Suppressor macrophage (primary cell): ENCODE measurements at places on chromosomes 3 and 15.

GRCh38 chr15:66433726-66434125 lies 47.0 kb downstream of the MAP2K1 start:
- peak; percentile 32 for DNase-seq

GRCh38 chr3:159936541-159936940 lies 52.1 kb upstream of the IL12A start:
- no peak for DNase-seq

DNA sequence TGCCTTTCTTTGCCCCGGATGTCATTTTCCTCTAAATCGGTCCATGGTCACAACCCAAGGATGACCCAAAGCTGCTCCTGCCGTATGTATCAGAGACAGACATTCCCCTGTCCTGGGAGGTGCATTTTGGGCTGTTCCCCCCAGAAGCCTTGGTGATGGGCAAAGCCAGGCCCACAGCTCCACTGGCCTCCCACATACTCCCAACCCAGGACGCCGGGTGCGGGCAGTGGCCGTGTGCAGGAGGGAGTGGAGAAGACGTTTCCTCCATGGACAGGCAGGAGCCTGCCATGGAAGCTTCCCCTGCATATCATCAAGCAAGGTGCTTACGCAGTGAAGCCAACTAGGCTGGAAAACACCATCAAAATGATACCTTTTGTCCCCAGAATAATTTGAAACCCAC lies 175.0 kb downstream of the ATP10A start:
- DNase-seq, result no peak

- DNase-seq, result no peak
Observed at GRCh38 chr15:93973287-93973686, 258.1 kb upstream of the MCTP2 start.

GRCh38 chr15:47705281-47705997 lies 11.9 kb upstream of the SEMA6D start:
- DNase-seq, result no peak
